ENCODE measurements at places on chromosomes 3 and 15.

GRCh38 chr3:54900838-54901591 is 26.8 kb downstream of the LRTM1 start:
- DNase-seq = no peak

- no peak for DNase-seq
Measured at GRCh38 chr15:85128621-85129020, 147.0 kb downstream of the PDE8A start.

GRCh38 chr15:33807665-33808064 is 160.6 kb upstream of the CHRM5 start:
- DNase-seq = no peak

DNA sequence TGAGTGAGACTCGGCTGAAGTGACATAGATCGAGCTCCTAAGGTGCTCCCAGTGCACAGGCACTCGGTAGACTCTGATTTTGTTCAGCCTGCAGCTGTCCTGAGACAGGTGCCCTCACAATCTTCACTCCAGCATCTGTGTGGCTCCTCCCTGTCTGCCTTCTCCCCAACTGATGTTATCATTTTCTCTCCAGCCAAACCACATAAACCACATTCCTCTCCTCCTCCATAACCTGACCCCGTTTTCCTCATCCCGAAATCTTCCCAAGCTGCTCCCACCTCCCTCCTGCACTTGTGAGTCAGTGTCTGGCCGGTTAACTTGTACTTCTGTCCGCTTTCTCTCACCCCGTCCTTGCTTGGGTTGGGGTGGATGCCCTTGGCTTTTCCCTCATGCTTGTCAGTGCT is 93.3 kb upstream of the HACD2 start:
- DNase-seq = no peak

- DNase-seq = peak; percentile 10
Measured at GRCh38 chr15:55774113-55774970, 31.4 kb upstream of the PRTG start.

- peak; percentile 28 for DNase-seq
Measured at GRCh38 chr3:196528639-196529233, 13.6 kb upstream of the SMCO1 start.

DNA sequence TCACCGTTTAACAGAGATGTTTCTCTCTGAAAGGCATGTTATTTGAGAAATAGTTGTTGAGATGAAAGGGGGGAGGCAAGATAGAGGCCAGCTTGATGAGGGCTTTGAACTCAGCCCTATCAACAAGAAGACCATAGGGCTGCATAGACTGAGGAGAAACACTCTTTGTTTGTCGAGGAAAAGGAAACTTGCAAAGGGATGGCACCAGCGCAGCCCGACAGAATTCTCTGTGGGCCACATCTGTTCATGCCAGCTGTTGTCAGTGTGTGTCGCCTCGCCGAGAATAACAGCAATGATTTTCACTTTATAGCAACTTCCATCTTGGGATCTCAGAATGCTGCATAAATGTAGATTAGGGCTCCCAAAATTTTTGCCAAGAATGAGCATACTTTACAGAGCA is 478.3 kb upstream of the TPRG1 start:
- no peak for DNase-seq

GRCh38 chr3:82067420-82067819 is 306.0 kb upstream of the GBE1 start:
- no peak for DNase-seq

DNA sequence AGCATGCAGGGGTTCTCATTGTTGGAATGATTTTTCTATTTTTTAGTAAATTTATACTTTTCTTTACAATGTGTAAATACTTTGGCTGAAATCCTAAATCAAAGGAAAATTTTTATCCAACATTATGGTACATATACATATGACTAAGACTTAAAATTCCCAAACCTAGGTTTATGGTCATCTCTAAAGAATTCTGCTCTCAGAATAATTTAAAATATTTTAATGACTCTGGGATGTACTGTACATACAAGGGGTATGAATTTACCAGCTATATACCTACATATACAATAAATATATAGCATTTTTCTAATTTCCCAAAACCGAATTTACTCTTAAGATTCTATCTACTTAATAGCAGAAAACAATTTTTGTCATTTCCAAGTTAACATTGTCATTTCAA is 137.9 kb upstream of the POU1F1 start:
- no peak for DNase-seq

DNA sequence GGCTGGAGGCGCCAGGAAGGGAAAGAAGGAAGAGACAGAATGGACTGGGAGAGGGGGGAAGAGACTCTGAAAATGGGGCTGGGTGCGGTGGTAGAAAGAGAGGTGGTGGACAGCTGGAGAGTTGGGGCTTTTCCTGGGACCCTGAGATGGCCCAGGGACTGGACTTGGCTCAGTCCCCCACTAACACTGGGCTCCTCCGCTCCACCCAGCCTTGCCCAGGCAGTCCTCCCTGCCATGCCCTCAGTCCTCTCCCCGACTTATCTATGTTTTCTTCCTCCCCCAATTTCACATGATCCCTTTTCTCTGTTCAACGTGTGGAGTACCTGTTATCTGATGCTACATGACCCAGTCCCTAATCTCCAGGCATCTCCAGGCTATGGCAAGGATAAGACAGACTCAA is 6.3 kb upstream of the HCN4 start:
- no peak for DNase-seq
